ENCODE measurements at places on chromosomes 7 and 10. TPM values are rescaled to one million over a fixed set of nuclear protein-coding genes. Genes with fewer than 3 reads are reported as not detected.

The SHTN1 gene
- total RNA-seq: 9.2 TPM

The ATRNL1 gene
- 7.3 TPM for total RNA-seq

The KLF14 gene
- total RNA-seq: not detected

- peak; percentile 59 for DNase-seq
Observed at GRCh38 chr10:79322616-79323543, 24.4 kb upstream of the PPIF start.

- DNase-seq: no peak
Observed at GRCh38 chr7:157794746-157795065, 457.9 kb downstream of the DNAJB6 start.

DNA sequence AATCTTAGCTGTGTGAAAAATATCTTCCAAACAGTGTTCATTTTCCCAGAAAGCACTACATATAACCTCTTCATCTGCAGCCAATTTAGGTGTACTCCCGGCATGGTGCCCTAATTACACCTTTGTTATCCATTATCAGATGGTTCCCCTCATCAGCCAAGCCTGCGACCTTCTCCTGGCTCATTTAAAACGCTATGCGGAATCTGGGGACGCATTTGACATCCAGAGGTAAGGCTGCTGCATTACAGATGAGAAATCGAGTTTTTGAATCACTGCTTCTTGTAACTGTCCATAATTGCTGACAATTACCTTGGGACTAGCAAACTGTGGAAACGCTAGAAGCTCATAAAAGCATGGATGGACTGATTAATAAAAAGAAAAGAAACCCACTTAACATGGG is 109.5 kb downstream of the PARP12 start:
- DNase-seq: no peak

DNA sequence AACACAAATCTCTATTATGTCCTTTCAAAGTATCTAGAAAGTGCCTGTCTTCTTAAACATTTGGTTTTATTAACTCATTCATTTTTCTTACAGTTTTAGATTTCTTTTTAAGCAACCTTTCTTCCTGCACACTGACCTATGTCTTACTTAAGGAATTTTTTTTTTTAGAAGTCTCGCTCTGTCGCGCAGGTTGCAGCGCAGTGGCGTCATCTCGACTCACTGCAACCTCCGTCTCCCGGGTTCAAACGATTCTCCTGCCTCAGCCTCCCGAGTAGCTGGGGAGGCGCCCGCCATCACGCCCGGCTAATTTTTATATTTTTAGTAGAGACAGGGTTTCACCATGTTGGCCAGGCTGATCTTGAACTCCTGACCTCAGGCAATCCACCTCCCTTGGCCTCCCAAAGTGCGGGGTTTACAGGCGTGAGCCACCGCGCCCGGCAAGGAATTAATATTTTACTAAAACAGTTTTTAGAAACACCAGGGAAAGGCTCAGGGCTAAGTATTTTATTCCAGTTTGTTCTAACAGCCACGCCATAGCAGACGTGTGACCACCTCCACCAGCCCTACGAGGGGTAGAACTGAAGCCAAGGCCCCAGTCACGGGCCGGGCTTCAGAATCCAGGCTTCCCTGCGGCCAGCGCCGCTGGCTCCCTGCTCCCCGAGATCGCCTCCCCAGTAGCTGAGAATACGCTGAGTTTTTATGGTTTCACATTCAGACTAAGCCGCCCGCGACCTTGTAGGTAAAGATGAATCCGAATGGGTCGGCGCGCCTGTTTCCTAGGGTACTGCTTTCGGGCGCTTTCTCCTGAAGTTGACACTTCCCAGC is 941 bp upstream of the LUC7L2 start:
- peak; percentile 59 for DNase-seq

DNA sequence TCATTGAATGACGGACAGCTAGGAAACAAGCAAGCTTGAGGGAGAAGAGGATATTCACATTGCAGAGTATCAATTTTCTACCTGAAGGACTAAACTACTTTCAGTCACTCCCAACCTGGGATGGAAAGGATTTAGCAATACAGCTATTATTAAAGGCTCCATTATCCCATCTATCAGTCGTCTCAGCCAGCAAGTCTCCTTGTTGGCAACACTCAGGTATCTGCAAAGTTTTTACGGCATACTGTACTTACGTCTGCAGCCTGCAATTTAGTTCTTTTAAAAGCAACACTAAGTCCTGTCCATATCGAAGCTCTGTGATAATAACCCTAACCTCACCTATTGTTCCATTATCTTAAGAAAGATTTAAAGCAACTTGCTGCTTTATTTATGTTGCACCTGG is 689.4 kb downstream of the PARD3 start:
- no peak for DNase-seq

DNA sequence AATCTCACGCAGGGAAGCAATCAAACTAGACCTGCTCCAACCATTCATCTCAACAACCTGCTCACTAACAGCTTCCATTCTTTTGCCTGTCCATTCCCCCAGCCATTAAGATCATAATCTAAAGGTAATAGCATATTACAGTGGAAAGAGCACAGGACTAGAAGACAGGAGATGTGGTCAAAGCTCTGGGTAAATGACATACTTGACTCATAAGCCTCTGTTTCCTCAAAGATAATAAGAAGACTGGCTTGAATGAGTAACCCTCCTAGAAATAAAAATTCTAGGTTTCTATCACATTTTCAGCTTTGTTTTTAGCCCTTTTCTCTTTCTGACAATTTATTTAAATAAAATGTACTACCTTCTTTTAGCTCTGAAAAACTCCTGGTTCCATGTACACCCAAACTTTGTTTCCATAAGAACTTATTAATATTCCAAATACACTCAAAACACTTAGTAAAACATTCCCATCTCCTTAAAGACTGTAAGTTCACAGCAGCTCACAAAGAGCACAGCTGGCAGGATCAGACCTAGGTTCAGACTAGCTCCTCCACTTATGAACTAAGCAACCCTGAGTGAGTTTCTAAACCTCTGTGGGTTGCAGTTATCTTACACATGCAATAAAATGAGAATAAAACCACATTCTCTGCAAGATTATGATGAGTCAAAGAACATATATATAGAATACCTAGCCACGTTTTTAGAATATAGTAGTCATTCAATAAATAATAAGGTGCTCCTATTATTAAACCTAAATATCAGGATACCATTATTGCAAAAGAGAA is 11.6 kb downstream of the FAM204A start:
- DNase-seq: no peak

DNA sequence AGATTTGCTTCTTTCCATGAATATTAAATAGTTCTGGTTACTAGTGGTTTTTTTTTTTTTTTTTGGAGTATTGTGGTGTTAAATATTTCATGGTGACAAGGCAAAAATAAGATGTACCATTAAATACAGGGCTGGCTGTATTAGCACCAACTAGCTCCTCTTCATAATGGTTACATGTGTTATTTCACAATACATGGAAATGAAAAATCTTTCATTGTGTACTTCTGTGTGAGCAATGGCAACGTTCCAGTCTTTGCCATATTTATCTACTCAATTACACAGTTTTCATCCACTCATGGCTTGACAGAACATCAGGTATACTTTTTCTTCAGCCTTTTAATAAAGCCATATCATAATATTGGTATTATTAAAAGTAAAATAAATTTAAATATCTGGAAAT is 394.7 kb upstream of the GRM3 start:
- no peak for DNase-seq

GRCh38 chr10:111087968-111088505 is 11.2 kb downstream of the ADRA2A start:
- DNase-seq: no peak

Data from fibroblast of the aortic adventitia (primary cell).